ENCODE measurements at places on chromosomes 4 and X. TPM values are rescaled to one million over a fixed set of nuclear protein-coding genes. Genes with fewer than 3 reads are reported as not detected.

The SYAP1 gene
- total RNA-seq, result 24.0 TPM

The DRP2 gene
- total RNA-seq, result 0.86 TPM

GRCh38 chrX:1527457-1527856, 9.5 kb downstream of the P2RY8 start:
- DNase-seq, result no peak

- no peak for DNase-seq
These were observed 44.6 kb upstream of the SLITRK2 start for GRCh38 chrX:145773006-145773405.

DNA sequence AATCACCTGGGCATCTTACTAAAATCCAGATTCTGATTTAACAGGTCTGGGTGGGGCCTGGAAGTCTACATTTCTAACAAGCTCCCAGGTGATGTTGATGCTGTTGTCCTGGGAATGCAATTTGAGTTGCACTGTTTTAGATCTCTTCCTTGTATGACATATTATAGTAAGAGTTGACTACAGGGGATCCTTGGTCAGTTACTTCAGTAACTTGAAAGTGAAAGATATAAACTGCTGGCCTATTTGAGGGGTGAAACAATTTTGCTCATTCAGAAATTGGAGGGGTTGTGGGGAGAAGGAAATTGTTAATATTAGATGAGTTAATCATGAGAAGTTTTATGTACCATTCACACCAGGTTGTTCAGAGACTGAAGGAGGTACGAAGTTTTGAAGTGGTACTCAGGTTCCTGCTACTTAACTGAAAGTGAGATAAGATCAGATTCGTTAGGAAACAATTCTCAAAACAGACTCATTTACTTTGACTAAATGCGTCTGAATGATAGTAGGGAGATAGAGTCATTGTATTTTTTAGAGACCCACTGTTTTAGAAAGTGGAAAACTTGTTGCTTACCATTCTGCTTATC, 12.5 kb downstream of the SH2D1A start:
- no peak for DNase-seq

The DGAT2L6 gene
- total RNA-seq, result not detected

GRCh38 chr4:6721121-6721520, 5.1 kb downstream of the BLOC1S4 start:
- no peak for DNase-seq

- DNase-seq, result no peak
These were observed 33.0 kb downstream of the PPA2 start for GRCh38 chr4:105440890-105441289.

GRCh38 chr4:48774760-48775710, 5.0 kb downstream of the FRYL start:
- no peak for DNase-seq

GRCh38 chrX:41164449-41164848, 79.2 kb downstream of the USP9X start:
- DNase-seq, result no peak

The FABP2 gene
- not detected for total RNA-seq

DNA sequence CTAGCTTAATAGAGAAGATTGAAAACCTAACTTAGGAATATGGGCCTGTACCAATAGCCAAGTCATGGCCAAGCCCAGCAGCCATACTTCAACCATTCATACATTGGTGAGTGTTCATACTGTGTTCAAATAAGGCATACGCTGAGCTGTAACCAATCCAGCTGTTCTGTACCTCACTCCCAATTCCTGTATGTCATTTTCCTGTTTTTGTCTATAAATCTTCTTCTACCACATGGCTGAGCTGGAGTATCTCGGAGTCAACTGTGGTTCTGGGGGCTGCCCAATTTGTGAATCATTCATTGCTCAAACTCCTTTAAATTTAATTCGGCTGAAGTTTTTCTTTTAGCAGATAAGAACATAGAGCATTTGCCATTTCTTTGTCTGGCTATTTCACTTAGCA, 195.3 kb upstream of the ANKRD50 start:
- no peak for DNase-seq
